Activated T-cell treated with anti-CD3 and anti-CD28 coated beads for 4 hours (primary cell): ENCODE measurements at places on chromosomes 13 and 19.

DNA sequence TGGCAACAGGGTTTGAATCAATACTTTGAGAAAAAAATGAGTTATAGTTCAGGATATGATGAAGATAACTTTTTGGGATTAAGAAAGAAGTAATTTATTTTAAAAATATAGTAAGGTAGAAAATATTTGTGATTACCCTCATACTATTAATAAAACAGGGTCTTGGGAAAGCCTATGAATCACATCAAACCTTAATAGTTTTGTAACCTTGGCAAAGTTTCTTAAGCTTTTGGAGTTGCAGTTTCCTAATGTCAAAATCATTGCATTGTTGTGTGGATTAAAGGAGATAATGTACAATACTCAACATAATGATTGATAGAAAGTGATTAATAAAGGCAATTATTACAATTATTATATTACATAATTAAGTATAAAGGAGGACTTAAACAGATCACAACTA is 149.0 kb downstream of the LMO7 start:
- no peak for DNase-seq

DNA sequence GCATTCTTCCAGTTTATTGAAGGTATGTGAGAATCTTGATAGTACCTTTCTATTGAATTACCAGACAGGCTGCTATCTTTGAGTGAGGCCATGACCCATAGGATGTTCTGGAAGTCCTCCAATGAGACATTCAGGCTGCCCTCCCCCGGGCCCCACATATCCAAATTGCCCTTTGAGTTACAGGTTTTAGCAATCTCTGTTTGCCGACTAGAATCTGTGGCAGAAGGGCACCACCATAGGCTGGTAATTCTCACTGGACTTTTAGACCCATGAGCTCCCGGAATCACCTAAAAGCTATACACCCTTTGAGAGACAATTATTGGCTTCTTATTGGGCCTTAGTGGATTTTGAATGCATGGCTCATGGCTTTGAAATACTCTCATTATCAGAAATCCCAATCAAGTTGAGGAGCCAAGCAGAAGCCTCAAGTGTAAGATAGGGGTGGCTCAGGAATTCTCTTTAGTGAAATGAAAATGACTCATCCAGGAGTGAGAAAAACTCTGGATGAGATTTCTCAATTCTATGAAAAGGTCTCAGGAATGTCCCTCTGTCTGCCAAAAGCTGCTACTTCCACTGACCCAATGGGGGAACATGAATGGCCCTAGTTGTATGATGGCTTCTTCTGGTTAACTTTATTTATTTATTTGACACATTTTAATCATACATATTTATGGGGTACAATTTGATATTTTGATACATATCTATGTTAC is 172.1 kb upstream of the CSNK1A1L start:
- no peak for DNase-seq

GRCh38 chr19:35476149-35476548 is 14.1 kb downstream of the KRTDAP start:
- DNase-seq, result no peak

- DNase-seq, result no peak
These were observed 95.1 kb downstream of the ATP8A2 start for GRCh38 chr13:25466880-25467279.

DNA sequence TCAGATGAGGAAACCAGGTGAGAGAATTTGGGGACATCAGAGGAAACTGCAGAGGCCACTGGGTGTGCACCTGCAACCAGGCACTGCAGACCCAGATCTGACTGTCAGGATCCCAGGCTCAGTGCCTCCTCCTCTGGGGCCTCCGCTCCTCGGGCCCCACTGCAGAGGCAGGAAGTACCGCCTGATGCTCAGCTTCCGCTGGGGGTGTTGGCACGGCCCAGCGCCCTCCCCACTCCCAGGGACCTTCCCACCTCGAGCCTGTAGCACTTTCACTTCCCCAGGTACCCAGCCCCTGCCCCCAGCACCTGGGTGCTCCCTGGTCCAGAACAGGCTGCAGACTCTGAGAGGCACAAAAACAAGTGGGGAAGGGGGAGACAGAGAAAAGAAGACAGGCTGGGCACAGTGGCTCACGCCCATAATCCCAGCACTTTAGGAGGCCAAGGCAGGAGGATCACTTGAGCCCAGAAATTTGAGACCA is 1.4 kb upstream of the CD37 start:
- DNase-seq, result peak; percentile 49

DNA sequence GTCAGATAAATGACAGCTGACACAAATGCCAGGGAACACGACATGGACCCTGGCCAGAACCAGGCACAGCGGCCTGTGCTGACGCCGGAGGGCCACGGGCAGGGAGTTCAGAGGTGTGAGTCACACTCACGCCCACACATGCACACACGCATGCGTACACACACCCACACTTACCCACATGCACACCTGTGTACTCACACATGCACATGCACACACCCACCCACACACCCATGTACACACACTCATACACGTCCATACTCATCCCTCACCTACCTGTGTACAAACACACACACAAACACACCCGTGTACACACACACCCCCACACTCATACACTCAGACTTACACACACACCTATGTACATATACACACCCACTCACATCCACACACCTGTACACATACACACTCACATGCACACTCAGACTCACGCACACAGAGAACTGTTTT is 40.4 kb downstream of the MLLT1 start:
- peak; percentile 21 for DNase-seq
